ENCODE measurements at places on chromosomes 1 and 21.

- DNase-seq = peak; percentile 99
Observed at GRCh38 chr1:2381741-2382620, 9.4 kb downstream of the MORN1 start.

GRCh38 chr21:44762221-44763049 lies 39.2 kb downstream of the UBE2G2 start:
- DNase-seq = no peak

DNA sequence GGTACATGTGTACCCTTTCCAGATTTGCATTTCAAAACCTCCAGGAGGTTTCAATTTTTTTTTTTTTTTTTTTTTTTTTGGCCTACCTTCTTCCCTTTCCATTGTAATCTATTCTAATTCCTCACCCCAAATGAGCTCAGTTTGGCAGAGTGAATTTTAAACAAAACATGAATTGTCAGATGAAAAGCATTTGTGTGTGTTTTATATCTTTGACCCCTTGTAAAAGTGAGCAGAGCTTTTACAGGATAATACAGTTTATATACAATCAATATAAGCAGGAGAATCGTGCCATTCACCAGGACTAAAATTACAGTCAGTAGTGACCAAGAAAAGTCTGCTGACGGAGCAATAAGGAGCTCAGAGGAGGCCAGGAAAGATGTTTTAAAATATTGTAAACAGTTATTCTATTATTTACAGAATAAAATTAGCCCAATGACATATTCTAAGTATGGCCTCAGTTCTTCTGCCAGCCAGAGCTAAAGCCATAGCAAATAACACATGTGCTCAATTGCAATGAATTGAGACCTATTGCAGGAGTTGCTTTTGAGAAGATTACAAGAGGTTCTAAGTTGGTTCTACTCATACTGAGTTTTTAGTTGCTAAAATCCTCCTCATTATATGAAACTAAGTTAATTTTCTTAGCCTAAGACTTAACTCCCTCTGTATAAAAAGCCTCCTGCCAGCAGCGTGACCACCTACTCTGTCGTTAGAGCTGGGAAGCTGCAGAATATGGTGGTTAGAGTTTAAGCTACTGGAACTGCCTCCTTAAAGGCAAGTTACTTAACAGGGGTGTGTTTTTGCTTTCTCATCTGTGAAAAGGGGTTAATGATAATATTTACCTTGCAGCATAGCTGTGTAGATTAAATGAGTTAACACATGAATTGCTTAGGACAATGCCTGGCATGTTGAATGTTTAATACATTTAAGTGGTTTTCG lies 50.8 kb upstream of the ZNF326 start:
- no peak for DNase-seq

GRCh38 chr1:214566158-214567104 lies 15.0 kb upstream of the PTPN14 start:
- DNase-seq = peak; percentile 32

DNA sequence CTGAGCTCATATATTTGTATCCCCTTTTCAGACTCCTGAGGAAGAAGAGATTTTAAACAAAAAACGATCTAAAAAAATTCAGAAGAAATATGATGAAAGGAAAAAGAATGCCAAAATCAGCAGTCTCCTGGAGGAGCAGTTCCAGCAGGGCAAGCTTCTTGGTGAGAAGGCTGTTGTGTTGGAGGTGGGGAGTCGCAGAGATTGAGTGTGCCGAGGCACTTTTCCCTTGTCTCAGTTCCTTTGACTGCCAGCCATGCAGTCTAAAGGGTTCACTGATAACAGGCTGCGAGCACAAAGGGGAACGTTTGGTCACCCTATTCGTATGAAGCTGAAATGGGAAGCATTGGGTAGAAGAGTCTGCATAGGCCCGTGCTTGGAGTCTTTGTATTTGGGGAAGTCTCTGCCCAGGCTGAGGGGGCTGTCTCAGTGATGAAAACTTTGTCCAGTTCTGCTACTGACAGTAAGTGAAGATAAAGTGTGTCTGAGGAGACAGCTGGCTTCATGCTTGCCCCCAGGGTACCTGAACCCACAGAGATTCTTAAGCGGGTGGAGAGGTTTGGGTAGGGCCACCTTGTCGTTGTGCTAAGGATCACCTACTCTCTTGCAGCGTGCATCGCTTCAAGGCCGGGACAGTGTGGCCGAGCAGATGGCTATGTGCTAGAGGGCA lies 2.8 kb downstream of the RPS8 start:
- no peak for DNase-seq

DNA sequence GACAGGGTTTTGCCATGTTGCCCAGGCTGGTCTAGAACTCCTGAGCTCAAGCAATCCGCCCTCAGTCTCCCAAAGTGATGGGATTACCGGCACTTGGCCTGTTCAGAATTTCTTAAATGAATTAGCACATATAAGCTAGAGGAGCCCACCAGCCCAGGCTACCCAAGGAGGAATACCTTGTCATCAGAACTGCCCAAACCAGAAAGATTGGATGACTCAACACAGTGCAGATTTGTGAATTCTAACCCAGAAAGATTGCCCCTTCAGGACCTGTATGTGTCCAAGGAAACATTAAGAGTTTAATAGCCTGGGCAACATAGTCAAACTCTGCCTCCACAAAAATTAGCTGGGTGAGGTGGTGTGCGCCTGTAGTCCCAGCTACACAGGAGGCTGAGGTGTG lies 14.0 kb upstream of the LIN9 start:
- no peak for DNase-seq

- DNase-seq = peak; percentile 31
Observed at GRCh38 chr1:155591770-155592169, 18.2 kb upstream of the MSTO1 start.

- DNase-seq = peak; percentile 94
Observed at GRCh38 chr1:28601696-28602095, 9.6 kb downstream of the RAB42 start.

DNA sequence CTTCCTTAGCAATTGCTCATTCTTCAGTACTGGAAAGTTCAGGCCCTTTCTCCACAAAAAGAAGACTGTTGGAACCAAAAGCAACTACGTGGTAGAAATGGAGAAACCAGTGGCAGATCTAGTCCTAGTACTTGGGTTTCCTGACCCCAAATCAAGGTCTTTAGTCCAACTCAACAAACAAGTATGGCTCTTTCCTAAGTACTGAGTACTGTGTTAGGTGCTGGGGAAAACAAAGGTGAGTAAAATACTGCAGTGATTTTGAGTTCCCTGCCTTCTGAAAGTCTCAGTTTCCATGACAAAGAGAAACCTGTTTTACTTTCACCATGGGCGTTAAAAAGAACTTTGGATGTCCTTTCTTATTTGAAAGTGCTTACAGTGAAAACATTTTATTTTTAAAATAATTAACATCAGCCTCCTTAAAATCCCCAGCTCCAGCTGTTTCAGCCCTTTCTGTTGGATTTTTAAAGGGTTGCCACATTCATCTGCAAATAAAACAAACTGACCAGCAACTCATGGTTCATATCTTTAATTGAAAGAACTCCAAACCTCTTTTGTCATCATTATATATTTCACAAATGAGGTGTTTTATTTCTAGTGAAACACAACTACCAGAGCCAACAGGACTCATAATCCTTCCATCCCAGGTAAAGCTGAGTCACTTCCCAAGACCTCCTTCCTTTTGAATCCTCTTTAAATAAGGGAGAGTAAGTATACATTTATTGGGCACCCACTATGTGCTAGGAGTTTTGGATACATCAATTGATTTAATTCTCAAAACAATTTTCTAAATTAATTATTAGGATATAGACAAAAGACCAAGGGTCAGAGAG lies 35.4 kb downstream of the PLPP3 start:
- DNase-seq = no peak

GRCh38 chr1:180597520-180597919 lies 34.3 kb upstream of the XPR1 start:
- DNase-seq = no peak

- DNase-seq = no peak
Observed at GRCh38 chr1:107862064-107862463, 102.9 kb downstream of the VAV3 start.

GRCh38 chr1:160437432-160438316 lies 37.3 kb downstream of the VANGL2 start:
- DNase-seq = no peak

DNA sequence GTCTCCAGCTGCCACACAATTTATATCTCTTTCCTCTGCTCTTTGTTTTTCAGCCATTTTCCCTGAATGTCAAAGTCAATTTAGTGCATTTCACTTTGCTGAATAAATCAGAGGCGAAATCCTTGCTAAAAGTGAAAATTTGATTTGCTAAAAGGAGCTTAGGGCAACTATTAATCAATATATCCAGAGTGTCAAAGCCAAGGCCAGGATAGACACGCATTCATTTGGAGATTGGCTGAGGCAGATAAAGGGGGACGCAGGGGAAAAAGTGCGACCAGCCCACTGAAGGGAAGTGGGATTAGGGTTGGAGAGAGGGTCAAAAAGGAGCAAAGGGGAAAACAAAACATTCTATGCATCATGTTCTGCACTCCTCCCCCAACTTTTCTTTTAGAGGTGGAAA lies 132.4 kb upstream of the USH2A start:
- no peak for DNase-seq

- DNase-seq = no peak
Observed at GRCh38 chr1:47213230-47213963, 18.6 kb downstream of the TAL1 start.

DNA sequence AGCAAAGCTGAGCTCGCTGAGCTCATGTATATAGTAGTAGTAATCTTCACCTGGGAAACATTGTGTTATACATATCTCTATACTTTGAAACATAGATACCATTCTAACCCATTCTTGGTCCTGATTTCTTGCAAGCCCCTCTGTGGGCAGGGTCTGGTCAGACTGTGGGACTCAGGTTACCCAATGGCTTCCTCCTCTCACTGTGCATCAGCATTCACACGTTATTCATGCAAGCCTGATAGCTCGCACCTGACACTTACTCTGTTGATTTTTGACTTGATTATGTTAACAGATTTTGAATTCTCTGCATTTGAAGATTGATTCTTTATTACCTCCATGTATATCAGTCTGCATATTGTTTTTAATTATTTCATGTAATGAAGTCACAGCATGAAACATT lies 1.3 kb downstream of the GBP7 start:
- no peak for DNase-seq

DNA sequence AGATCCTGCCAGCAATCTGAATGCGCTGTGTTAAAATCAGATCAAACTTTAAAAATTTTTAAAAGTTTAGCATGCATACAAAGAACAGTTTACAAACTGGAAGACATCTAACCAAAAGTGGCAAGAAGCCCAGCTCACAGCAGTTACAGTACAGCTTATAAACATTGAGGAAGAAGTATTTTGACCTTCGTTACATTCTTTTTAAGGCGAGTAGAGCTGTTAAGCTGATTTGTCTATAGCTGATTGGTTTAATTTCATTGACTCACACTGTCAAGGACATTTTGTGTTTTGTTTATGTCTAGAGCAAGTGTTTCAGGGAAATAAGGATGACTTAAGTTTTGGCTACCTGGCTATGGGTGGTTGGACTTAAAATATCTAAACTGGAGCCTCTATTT lies 3.0 kb upstream of the PGM1 start:
- no peak for DNase-seq
